ENCODE measurements at places on chromosomes 12 and 14.

GRCh38 chr12:81114226-81114625 lies 36.3 kb downstream of the ACSS3 start:
- DNase-seq = no peak

GRCh38 chr12:101759396-101760047 lies 20.3 kb upstream of the SYCP3 start:
- DNase-seq = no peak

DNA sequence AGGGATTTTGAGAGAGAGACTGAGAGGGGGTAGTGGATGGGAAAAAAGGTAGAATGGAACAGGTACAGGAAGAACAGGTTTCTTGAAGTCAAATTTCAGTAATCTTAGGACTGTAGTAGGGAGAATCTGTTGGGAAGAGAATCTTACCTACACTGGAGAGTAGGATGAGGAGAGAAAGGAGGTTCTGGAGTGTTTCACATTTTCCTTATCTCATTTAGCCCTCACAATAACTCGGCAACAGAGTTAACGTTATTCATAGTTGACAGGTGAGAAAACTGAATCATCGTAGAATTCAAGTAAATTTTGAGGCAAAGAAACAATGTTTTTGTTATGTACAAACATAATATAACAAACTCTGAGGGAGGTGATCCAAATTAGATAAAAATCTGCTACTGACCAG lies 17.2 kb upstream of the STRN3 start:
- DNase-seq = no peak

- no peak for DNase-seq
Observed at GRCh38 chr14:67630186-67630585, 10.5 kb downstream of the ARG2 start.

- no peak for DNase-seq
Observed at GRCh38 chr12:47190271-47190750, 110.6 kb upstream of the AMIGO2 start.

DNA sequence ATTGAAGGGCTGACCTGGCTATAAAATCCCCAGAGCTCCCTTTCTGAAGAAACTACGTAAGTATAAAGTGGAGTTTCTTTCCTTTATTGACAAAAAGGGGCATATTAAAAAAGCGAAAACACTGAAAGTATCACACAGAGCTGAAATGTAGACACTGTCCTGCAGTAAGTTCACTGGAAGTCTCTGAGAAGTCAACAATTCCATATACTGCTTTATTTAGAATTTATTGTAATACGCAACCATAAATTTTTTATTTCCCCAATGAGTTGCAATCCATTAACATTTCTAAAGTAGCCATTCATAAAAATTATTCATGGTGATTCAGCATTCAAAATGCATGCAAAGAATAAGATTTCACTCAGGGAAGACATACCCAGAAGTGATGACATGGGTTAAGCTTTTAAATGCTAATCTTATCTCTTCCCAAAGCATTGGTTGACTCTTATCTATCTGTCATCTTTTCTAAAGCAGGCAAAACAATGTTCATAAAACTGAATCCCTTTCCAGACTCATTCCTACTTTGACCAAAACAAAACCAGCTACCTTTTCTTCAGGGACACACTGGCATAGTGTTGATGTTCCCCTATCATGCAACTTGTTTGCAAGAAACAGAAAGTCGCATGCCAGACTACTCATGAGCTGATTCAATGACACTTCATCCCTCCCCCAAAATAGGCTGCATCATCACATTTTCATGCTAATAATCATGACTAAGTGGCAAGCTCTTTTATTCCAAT lies 17.3 kb downstream of the KITLG start:
- no peak for DNase-seq

GRCh38 chr12:43736927-43737440 lies 21.6 kb downstream of the PUS7L start:
- DNase-seq = no peak

DNA sequence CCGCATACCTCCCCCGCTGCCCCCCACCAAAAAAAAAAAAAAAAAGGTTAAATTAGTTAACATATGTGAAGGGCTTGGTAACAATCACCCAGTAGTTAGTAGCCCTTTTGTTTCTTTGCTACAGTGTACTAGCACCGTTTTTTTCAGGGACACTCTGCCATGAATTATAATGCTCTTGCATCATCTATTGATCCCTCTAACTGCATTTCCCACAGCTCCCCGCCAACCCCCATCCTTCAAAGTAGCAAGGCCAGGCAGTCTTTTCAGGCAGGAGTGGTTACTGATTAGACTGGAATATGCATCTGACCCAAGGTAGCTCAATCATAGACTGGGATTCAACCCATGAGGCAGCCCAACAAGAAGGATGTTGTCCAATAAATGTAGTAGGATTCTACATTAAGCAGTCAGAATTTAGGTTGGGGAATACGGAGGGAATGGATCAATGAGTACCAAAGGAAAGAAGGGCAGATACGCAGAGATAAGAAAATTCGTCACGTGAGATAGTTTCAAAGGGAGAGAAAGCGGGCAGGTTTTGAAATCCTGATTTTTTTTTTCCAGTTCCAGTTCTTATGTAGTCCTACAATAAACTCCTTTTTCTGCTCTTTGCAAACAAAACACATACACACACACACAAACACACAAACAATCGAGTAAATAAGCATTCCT lies 39.8 kb upstream of the CRACR2A start:
- no peak for DNase-seq
